Effector memory CD4-positive, alpha-beta T cell (primary cell): ENCODE measurements at places on chromosomes 3 and 15.

GRCh38 chr3:76551739-76552138 is 488.2 kb upstream of the ROBO2 start:
- no peaks in the 10 kb centered on the region for H3K27me3 ChIP-seq
- no peak for DNase-seq
- H3K27ac ChIP-seq, result no peak overlapping the region
- no peaks in the 10 kb centered on the region for H3K4me1 ChIP-seq
- H3K4me3 ChIP-seq, result no peak overlapping the region

DNA sequence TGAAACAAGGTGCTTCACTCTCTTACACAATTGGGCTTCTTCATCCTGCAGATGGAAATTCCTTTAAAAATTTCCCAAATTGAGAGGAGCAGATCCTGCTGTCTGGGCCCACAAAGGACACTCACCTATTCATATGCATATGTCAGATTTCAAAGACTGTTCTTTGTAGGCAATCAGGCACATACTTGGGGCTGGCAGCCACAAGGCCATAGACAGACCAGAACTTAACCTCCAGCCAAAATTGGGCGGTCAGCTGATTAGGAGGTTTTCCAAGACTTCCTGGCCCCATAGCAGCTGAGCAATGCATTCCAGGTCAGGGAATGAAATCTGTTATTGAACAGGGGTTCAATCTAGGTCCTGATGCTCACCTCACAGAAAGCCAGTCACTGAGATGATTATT is 15.0 kb upstream of the HPS3 start:
- DNase-seq, result no peak
- no peaks in the 10 kb centered on the region for H3K36me3 ChIP-seq
- no peak overlapping the region for H3K27ac ChIP-seq
- H3K4me3 ChIP-seq, result no peak overlapping the region
- no peaks in the 10 kb centered on the region for H3K4me1 ChIP-seq

DNA sequence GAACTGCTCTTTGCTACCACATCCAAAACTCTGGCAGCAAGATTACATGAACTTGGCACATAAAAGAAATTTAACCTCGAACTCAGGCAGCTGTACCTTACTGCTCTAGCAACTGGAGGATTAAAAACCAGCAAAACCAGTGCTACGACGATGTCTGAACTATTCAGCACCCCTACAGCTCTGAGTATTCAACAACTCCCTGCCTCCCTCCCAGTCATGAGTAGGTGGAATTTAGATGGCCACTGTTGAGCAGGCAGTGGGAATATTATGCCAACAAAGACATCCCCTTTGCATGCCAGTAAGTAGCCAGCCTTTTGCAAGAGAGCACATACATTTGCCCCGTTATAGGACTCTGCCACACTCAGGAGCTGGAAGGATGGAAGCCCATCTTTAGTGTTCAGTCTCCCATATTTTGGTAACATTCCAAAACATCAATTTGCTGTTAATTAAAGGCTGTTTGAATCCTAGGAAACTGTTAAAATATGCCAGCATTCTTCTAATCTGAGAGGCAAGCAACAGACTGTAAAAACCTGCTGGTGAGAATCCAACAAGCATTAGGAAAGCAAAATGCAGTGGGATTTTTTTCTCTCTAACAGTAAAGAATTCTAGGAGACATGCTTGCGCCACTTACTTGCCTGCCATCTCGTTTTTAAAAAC is 85.4 kb downstream of the ZNF385D start:
- no peaks in the 10 kb centered on the region for H3K4me1 ChIP-seq
- H3K27me3 ChIP-seq, result no peaks in the 10 kb centered on the region
- no peak for DNase-seq
- no peaks in the 10 kb centered on the region for H3K36me3 ChIP-seq
- no peak overlapping the region for H3K4me3 ChIP-seq

- H3K36me3 ChIP-seq, result no peaks in the 10 kb centered on the region
- no peaks in the 10 kb centered on the region for H3K4me1 ChIP-seq
- no peak for DNase-seq
- H3K27ac ChIP-seq, result no peak overlapping the region
- H3K27me3 ChIP-seq, result no peaks in the 10 kb centered on the region
Observed at GRCh38 chr3:173584838-173585831, 187.6 kb downstream of the NLGN1 start.

DNA sequence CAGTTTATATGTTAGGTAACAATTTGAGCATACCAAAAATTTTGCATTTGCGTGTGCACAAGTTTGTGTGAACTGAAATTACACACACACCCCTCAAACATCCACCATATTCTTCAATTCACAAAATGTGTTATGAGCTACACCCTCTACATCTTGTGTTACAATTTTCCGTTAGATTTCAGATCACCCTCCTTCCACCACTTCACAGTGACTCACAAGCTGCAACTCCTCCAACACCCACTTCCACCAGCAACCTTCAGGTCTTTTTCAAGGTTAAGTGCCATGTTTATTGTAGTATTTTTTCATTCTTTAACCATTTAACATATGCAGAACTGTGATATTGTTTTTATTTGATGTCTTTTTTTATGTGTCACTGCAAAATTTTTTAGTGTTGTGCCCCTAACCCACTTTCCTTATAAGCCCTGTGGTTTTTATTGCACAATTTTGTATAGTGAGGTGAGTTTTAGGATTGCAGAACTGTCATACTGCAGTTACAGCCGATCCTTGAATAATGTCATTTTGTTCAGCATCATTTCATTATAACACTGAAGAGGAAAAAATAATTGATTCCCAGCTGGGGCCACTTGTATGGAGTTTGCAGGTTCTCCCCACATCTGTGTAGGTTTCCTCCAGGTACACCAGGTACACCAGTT is 148.9 kb downstream of the PLCL2 start:
- H3K4me3 ChIP-seq, result no peak overlapping the region
- H3K27me3 ChIP-seq, result no peaks in the 10 kb centered on the region
- peaks cover 3% of the 10 kb centered on the region for H3K4me1 ChIP-seq
- no peak for DNase-seq

DNA sequence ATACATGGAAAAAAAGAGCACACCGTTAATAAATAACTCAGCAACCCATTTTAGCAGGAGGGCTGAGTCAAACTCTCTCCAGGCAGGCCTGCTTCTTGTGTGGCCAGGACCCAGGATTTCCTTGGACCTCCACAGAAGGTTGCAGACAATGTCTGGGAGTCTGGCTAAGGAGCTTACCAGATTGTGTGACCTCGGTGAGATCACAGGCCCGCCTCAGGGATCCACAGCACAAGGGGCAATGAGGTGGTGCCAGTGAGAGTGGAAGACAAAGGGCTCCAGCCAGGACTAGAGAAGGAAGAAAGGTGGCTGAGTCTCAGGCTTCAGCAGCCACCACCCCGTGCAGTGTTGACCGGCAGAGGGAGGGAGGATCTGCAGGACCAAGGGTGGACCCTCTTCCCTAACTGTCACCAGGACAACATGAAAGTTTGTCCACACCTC is 32.2 kb upstream of the SEC22A start:
- H3K27me3 ChIP-seq, result no peaks in the 10 kb centered on the region
- H3K4me3 ChIP-seq, result no peak overlapping the region
- no peaks in the 10 kb centered on the region for H3K4me1 ChIP-seq
- DNase-seq, result no peak
- H3K27ac ChIP-seq, result no peak overlapping the region
- H3K36me3 ChIP-seq, result peaks cover 2% of the 10 kb centered on the region

GRCh38 chr3:60720736-60721135 is 530.5 kb downstream of the FHIT start:
- no peaks in the 10 kb centered on the region for H3K4me1 ChIP-seq

GRCh38 chr15:25862071-25862471 is 1.1 kb downstream of the ATP10A start:
- no peaks in the 10 kb centered on the region for H3K27me3 ChIP-seq
- H3K36me3 ChIP-seq, result peaks cover 5% of the 10 kb centered on the region
- peak overlapping the region; percentile 88 for H3K27ac ChIP-seq
- no peak for DNase-seq

- H3K36me3 ChIP-seq, result no peaks in the 10 kb centered on the region
- H3K4me3 ChIP-seq, result no peak overlapping the region
- DNase-seq, result no peak
- H3K27me3 ChIP-seq, result no peaks in the 10 kb centered on the region
- no peaks in the 10 kb centered on the region for H3K4me1 ChIP-seq
Observed at GRCh38 chr3:24503616-24504113, 9.0 kb upstream of the THRB start.

- H3K27ac ChIP-seq, result no peak overlapping the region
- H3K27me3 ChIP-seq, result no peaks in the 10 kb centered on the region
- H3K36me3 ChIP-seq, result no peaks in the 10 kb centered on the region
- no peak for DNase-seq
- no peak overlapping the region for H3K4me3 ChIP-seq
- no peaks in the 10 kb centered on the region for H3K4me1 ChIP-seq
Observed at GRCh38 chr3:140823106-140823505, 118.5 kb upstream of the SLC25A36 start.

DNA sequence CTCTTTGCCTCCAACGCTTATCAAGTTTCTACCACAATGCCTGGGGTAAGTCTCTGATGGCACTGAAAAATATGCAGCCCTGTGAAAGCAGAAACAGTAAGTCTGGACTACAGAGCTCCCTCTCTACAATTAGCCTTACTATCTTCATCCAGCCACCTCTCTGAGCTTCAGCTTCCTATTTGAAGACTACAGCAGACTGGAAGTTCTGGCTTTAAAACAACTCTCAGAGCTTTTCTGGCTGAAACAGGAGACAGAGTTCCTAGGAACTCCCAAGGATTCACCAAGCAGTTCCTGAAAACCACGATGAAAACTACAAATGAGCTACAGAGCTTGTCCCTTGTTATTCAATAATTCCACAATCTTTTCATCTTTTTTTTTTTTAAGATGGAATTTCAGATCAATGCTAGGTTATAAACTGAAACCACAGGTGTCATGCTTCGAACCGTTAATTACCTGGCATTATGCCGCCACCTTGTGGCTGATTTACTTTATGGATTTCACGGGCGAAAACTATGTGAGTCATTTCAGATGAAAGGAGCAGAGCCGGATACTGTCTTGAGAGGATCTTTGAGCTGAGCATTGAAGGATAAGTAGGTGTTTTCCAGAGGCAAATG is 3.9 kb downstream of the CRYGS start:
- DNase-seq, result peak; percentile 65
- H3K36me3 ChIP-seq, result peaks cover 6% of the 10 kb centered on the region
- H3K4me1 ChIP-seq, result no peaks in the 10 kb centered on the region

DNA sequence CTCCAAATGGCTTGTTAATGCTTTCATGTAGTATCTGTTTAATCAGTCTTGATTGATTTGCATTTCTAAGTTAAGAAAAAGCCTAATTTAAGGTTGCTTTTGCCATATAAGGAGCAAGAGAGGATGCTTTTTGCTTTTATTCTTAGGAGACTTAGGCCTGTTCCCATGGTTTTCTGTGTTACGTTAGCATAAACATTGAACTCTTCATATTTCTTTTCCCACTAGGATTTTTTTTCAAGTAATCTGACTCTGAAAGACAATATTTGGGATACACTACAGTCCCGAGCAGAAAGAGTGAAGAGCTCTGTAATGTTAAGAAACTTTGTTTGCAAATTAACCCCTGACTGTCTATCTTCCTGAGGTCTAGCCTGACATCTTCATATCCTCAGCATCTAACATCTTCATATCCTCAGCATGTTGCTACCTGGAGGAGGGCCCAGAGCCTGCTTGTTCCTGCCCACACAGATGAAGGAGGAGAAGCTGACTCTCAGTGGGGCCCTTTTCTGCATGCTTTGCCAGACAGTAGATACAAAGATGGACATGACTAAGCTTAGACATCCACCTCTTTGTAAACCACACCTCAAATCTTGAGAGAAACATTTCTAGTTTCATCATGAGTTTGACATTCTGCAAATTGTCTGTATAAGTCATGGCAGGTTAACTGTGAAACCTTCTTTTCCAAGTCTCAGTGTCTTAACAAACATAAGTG is 86.2 kb upstream of the COL6A5 start:
- no peaks in the 10 kb centered on the region for H3K4me1 ChIP-seq
- DNase-seq, result no peak
- no peak overlapping the region for H3K27ac ChIP-seq
- no peak overlapping the region for H3K4me3 ChIP-seq
- H3K27me3 ChIP-seq, result no peaks in the 10 kb centered on the region

GRCh38 chr15:31108836-31109235 is 7.3 kb upstream of the TRPM1 start:
- DNase-seq, result no peak
- no peak overlapping the region for H3K4me3 ChIP-seq
- H3K27me3 ChIP-seq, result no peaks in the 10 kb centered on the region

DNA sequence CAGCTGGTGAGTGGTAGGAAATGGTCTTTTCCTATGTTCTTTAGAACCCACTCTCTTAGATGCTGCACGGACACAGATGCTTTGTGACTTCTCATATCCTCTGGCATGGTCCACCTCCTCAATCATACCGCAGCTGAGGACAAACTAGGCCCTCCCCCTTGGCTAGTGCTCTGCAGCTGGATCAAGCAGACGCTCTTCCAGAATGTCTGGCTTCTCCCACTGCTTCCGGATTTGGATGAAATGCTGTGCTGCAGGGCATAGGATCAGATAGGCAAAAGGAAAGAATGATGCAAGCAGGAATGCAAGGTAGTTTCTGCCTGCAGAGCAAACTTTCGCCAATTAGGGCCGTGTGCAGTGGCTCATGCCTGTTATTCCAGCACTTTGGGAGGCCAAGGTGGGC is 75.7 kb upstream of the SLC4A7 start:
- no peak for DNase-seq
- H3K4me3 ChIP-seq, result no peak overlapping the region
- no peak overlapping the region for H3K27ac ChIP-seq
- no peaks in the 10 kb centered on the region for H3K27me3 ChIP-seq
- H3K4me1 ChIP-seq, result no peaks in the 10 kb centered on the region
- no peaks in the 10 kb centered on the region for H3K36me3 ChIP-seq

DNA sequence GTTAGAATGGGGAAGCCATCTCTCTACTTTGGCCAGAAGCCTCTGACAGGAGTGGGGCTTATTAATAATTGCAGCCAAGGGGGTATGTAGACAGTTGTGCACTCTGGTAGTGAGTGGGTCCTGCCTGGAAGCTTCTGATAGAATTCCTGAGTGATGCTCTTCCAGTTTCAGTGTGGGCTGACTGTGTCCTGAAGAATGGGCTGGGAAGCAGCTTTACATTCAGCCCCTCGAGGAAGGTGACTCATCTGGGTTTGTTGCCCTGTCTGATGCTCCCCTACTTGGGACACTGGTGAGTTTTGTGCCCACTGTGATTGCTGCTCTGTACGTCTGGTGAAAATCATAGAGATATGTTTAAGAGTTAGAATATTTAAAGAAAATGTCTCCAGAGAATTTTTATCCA is 444.7 kb upstream of the RBMS3 start:
- no peaks in the 10 kb centered on the region for H3K27me3 ChIP-seq
- H3K4me3 ChIP-seq, result no peak overlapping the region
- no peak for DNase-seq
- no peaks in the 10 kb centered on the region for H3K36me3 ChIP-seq

- H3K4me1 ChIP-seq, result no peaks in the 10 kb centered on the region
- no peaks in the 10 kb centered on the region for H3K36me3 ChIP-seq
- no peak overlapping the region for H3K27ac ChIP-seq
- no peak overlapping the region for H3K4me3 ChIP-seq
- DNase-seq, result no peak
Observed at GRCh38 chr3:191762323-191762960, 301.5 kb downstream of the PYDC2 start.
